ENCODE measurements at places on chromosomes 1 and 21. TPM values are rescaled to one million over a fixed set of nuclear protein-coding genes. Genes with fewer than 3 reads are reported as not detected.
A peak's percentile ranks its signal among the peaks of the same experiment; 100 is the strongest.

DNA sequence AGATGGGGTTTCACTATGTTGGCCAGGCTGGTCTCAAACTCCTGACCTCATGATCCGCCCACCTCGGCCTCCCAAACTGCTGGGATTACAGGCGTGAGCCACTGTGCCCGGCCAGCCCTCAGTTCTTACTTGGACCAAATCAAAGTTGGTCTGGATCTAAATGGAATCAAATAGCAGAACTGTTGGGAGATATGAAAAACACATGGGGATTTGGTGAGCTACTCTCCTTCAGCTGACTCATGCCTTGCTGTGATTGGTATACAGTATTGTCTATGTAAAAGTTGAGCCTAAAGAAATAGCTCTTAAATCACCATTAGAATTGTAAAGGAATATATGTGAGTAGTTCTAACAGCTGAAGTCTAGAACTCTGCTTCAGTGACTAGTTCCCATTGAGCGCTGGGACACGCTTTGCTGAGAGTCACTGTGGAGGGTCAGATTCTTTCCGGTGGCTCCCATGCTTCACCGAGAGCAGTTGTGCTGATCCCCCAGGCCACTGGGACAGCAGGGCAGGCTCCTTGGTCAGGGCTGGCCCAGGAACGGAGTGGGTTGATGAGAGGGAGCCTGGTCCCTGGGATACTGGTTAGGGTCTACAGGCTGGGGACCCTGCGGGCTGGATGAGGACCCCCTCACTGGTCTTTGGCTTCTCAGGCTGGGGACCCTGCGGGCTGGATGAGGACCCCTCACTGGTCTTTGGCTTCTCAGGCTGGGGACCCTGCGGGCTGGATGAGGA, 14.0 kb downstream of the PKNOX1 start:
- peaks cover 10% of the 10 kb centered on the region for H3K4me1 ChIP-seq
- H3K36me3 ChIP-seq: no peaks in the 10 kb centered on the region
- no peak overlapping the region for H3K27ac ChIP-seq
- H3K4me3 ChIP-seq: no peak overlapping the region
- no peaks in the 10 kb centered on the region for H3K27me3 ChIP-seq

DNA sequence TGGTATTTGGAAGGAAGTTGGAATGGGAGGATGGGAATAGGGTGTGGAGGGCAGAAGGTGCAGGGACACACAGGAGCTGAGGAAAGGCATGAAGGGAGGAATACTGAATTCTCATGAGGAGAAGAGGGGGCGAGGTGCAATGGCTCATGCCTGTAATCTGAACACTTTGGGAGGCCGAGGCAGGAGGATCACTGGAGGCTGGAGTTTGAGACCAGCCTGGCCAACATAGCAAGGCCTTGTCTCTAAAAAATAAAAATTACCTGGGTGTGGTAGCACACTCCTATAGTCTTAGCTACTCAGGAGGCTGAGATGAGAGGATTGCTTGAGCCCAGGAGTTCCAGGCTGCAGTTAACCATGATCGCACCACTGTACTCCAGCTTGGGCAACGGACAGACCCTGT, 117.3 kb downstream of the DTL start:
- no peak for DNase-seq
- no peak overlapping the region for H3K27ac ChIP-seq
- no peaks in the 10 kb centered on the region for H3K27me3 ChIP-seq
- H3K4me1 ChIP-seq: peaks cover 8% of the 10 kb centered on the region
- no peaks in the 10 kb centered on the region for H3K36me3 ChIP-seq
- H3K4me3 ChIP-seq: no peak overlapping the region

DNA sequence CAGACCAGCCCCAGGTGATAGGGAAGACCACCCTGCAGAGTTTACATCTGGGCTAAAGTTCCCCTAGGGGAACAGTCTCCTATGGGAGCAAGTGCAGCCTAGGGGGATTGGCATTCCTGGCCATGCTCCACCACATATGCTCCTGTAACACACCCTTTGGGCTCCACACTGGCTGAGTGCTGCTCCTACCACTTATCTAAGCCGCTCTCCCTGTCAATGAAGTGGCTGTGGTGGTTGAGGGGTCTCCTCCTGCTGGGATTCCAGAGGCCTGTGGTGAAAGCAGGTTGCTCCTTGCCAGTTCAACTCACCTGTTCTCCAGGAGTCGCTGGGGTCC, 51.1 kb downstream of the COL24A1 start:
- H3K36me3 ChIP-seq: no peaks in the 10 kb centered on the region
- no peaks in the 10 kb centered on the region for H3K27me3 ChIP-seq
- H3K4me3 ChIP-seq: no peak overlapping the region
- H3K4me1 ChIP-seq: no peaks in the 10 kb centered on the region
- H3K27ac ChIP-seq: no peak overlapping the region
- no peak for DNase-seq

- no peaks in the 10 kb centered on the region for H3K4me1 ChIP-seq
- no peak overlapping the region for H3K27ac ChIP-seq
- H3K36me3 ChIP-seq: peaks cover 4% of the 10 kb centered on the region
- no peak overlapping the region for H3K4me3 ChIP-seq
- no peak for DNase-seq
These were observed 7.1 kb upstream of the SHISA4 start for GRCh38 chr1:201881617-201882016.

GRCh38 chr1:27176954-27177353, 22.0 kb upstream of the SLC9A1 start:
- no peak for DNase-seq
- H3K4me1 ChIP-seq: no peaks in the 10 kb centered on the region

DNA sequence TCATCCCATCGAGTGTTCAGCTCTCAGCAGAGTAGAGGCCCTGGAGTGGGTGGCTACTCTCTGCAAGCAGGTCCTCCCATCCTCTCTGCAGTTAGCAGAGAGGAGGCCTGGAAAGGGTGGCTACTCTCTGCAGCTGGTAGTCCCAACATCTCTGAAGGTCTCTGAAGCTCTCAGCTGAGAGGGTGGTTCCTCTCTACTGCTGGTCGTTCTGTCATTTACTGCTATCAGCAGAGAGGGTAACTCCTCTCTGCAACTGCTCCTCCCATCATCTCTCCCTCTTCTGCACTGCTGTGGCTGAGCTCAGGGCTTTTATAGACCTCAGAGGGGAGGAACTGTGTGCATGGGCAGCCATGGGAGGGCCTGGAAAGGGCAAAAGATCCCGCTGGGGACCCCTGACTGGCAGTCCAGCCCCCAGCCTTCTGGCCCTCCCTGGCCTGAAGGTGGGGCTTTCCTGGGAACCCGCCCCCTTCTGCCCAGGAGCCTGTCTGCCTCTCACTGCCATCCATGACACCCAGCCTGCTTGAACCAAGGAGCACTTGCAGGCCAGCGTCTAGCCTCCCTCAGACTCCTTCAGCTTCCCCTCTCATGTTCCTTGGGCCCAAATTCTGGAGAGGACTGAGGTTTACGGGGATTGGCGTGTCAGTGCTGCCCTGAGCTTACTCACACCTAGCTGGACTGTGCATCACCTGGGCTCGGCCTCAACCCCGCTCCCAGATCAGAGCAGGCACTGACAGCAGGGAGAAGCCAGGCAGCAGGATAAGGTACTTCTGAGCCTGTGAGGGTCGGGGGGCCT, 898.3 kb upstream of the NEGR1 start:
- H3K4me1 ChIP-seq: no peaks in the 10 kb centered on the region
- H3K36me3 ChIP-seq: peaks cover 2% of the 10 kb centered on the region
- no peak for DNase-seq
- H3K4me3 ChIP-seq: no peak overlapping the region
- no peaks in the 10 kb centered on the region for H3K27me3 ChIP-seq
- H3K27ac ChIP-seq: no peak overlapping the region

DNA sequence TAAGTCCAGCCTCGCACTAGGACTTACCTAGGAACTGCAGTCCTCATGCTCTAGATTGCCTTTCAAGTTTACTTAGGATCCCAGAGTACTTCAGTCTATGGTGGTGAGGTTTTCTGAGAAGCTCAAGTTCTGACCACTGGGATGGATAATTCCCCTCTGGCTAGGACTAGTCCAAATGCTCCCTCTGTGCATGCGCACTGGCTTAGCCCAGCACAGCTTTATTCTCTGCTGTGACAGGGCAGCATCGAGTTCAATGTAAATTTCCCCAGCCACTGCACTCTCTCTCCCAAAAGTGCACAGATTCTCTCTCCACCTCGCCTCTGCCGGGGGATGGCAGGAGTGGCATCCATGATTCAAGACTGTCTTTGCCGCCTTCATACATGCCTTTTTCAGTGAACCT, 241.6 kb downstream of the ZNF326 start:
- H3K36me3 ChIP-seq: no peaks in the 10 kb centered on the region
- H3K27me3 ChIP-seq: no peaks in the 10 kb centered on the region
- no peak overlapping the region for H3K27ac ChIP-seq
- DNase-seq: no peak

GRCh38 chr1:169361281-169361680, 6.3 kb downstream of the NME7 start:
- peaks cover 7% of the 10 kb centered on the region for H3K4me1 ChIP-seq
- no peak overlapping the region for H3K27ac ChIP-seq
- peaks cover 4% of the 10 kb centered on the region for H3K36me3 ChIP-seq
- H3K4me3 ChIP-seq: no peak overlapping the region

DNA sequence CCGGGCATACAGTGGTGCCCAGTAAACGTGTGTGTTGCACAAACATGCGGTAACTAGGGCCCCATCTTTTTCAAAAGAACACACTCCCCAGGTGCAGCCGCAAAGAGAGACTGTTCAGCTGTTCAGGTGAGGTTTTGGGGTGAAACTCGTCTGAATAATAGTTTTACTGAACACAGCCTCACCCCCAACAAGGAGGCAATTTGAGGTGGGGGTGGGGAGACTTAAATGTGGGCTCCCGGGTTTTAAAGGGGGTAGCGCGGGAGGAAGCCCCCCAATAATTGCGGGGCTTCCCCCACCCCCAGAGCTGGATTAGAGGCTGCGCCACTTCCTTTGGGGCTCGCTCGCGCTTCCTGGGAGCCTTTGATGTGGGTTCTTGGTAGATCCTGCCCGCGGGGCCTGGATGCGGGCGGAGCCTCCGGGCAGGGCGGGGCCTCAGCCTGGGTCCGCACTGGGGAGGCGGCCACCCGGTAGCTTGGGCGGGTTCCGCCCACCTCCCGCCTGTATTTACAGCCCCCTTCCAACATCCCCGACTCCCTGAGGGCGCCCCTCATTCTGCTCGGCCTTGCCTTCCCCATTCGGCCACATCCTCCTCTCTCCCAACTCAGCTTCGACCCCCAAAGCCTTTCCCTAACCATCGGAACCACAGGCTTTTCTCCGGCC, 6.4 kb upstream of the EPHA2 start:
- H3K36me3 ChIP-seq: no peaks in the 10 kb centered on the region
- peaks cover 10% of the 10 kb centered on the region for H3K27me3 ChIP-seq
- H3K4me3 ChIP-seq: peak overlapping the region; percentile 72
- DNase-seq: peak; percentile 59
- peaks cover 71% of the 10 kb centered on the region for H3K4me1 ChIP-seq

DNA sequence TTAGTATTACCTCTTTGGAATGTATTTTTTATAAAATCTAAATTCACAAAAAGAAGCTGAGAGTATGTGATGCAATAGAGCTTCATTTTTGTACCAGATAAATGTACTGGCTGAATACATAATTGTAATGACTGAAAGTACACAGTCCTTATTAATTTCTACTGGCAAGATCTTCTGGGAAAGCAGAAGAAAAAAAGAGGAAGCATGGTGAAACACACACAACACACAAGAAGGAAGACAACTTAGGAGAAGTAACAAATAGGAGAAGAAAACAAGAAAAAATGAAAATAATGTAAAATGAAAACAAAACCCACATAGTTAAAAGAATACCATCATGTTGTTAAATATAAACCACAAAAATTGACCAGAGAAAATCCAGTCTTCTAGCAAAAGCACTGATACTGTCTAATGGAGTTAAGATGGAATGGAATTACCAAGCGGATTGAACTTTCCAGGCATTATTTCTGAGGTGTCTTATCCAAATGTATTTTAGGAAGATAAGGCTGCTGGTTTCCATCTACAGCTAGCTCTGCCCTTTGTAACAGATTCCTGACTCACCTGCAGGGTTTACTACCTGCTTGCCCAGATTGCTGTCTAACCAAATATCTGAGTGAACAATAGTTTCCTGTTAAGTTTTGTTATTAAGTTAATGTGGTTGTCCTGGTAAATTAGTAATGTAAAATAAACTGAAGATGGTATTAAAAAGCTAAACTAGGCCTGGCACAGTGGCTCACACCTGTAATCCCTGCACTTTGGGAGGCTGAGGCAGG, 4.5 kb upstream of the COP1 start:
- peaks cover 16% of the 10 kb centered on the region for H3K4me1 ChIP-seq
- DNase-seq: no peak
- H3K27me3 ChIP-seq: peaks cover 10% of the 10 kb centered on the region
- no peak overlapping the region for H3K4me3 ChIP-seq
- H3K27ac ChIP-seq: no peak overlapping the region

GRCh38 chr1:179296356-179297104, 2.9 kb downstream of the SOAT1 start:
- no peak overlapping the region for H3K4me3 ChIP-seq
- H3K36me3 ChIP-seq: peaks cover 2% of the 10 kb centered on the region
- H3K4me1 ChIP-seq: peaks cover 76% of the 10 kb centered on the region
- DNase-seq: no peak
- H3K27ac ChIP-seq: peak overlapping the region; percentile 1

Gene HLX
- 0.55 TPM for total RNA-seq

Gene LCE1D
- not detected for total RNA-seq

Gene ST3GAL3
- 34.9 TPM for total RNA-seq
